ENCODE measurements at places on chromosomes 4 and X.

- no peak for DNase-seq
These were observed 354.3 kb downstream of the GPAT3 start for GRCh38 chr4:83890231-83890630.

GRCh38 chr4:74543983-74544382 is 99.0 kb downstream of the AREG start:
- DNase-seq, result no peak

GRCh38 chrX:26783512-26784225 is 567.7 kb downstream of the MAGEB5 start:
- DNase-seq, result no peak

DNA sequence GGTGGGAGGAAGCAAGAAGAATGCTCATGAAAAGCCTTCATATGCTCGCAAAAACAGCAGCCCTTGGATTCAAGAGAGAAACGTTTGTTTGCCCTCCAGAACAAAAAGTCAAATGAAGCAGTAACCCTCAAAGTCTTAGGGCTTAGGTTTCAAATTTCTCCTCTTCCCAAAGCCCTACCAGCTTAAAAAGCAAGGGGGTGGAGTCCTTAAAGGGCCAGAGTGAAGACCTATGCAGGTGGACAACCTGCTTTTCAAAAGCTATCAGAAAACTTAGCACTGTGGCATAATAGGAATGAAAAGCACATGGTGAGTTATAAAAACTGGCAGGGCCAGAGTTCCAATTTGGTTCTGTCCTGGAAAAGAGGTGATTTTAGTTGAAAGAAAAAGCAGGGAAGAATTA is 253.3 kb downstream of the NAP1L3 start:
- DNase-seq, result no peak

DNA sequence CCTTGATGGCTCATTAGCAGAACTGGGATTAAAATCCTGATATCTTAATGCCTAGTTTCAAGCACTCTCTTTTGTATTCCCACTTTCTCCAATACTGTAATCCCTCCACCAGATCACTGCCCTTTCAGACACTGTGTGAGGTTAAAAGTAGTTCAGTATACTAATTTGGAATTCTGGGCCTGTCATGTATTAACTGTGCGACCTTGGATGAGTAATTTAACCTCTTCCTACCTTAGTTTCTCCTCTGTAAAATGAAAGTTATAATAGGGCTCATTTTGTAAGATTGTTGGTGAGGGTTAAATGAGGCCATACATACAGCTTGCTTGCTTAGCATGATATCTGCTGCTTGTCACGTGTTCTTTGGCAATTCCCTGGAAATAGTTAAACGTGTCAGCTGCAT is 207.3 kb upstream of the HS3ST1 start:
- DNase-seq, result no peak

DNA sequence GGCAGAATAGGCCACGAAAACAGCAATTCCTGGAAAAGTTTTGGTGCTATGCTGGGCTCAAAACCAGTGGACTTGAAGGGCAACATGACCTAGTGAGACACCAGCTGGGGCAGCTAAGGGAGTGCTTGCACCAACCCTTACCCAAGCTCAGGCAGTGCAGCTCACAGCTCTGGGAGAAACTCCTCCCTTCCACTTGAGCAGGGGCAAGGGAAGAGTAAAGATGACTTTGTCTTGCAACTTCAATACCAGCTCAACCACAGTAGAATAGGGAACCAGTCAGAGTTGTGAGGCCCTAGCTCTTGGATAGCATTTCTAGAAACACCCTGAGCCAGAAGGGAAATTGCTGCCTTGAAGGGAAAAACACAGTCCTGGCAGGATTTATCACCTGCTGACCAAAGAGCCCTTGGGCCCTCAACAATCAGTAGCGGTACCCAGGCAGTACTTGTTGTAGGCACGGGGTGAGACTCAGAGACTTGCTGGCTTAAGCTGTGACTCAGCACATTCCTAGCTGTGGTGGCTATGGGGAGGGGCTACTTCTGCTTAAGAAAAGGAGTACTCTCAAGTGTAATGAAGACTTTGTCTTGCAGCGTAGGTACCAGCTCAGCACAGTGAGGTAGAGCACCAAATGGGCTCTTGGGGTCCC is 19.7 kb upstream of the ABCG2 start:
- no peak for DNase-seq

Measured in stimulated activated CD8-positive, alpha-beta memory T cell treated with anti-CD3 and anti-CD28 coated beads, Interleukin-15, amount 100 ng/mL, for 4 hours (primary cell).